ENCODE measurements at places on chromosomes 4 and X.

DNA sequence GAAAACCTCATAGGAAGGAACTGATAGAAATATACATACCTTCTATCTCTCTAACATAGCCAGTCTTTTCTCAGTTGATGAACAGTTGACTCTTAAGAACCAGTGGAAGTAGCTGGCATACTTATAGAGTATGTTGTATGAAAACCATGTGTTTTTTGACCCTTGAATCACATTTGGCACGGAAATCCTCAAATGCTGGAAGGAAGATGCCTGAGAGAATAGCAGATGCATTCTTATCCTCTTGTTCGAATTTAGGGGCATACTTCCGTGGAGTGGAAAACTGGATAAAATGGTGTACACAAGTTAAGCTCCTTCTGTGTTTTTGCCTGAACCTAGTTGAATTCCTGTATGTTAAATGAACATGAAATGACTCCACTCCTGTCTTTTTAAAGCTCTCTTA, 145.5 kb downstream of the PCDH7 start:
- DNase-seq, result no peak

- no peak for DNase-seq
Measured at GRCh38 chr4:29770627-29771026, 949.5 kb upstream of the PCDH7 start.

GRCh38 chrX:151174581-151175282, 1.7 kb upstream of the GPR50 start:
- no peak for DNase-seq

DNA sequence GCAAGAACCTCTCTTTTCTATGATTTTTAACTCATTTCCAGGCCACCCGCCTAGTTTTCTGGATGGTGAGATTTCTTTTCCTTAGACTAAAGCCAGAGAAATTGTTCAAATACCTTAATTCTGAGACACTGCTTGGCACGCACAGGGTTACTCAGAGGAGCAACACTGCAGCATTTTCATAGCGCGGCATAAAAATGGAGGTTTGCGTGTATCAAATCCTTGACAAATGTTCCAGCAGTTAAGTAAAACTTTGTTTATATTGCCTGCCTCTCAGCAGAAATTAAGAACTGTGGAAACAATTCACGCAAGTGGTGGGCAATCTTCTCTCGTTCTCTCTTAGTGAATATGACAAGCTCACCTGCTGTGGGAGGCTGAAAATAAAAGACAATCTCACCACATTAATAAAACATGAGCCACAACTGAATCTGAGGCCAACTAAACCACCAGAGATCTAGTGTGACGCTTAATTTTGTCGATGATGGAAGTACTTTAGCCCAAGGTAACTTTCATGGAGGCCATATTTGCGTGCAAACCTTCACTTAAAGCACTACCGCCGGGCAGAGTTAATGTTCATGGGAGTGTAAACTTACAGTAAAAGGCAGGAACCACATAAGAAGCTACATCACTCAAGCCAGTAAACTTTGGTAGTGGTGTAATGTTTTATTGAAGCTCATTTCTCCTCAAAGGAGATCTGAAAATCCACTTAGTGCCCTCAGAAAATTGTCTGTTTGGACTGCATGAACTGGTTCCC, 894.8 kb upstream of the EPHA5 start:
- peak; percentile 35 for DNase-seq

- no peak for DNase-seq
Measured at GRCh38 chrX:135649029-135649428, 64.4 kb upstream of the CT45A1 start.

DNA sequence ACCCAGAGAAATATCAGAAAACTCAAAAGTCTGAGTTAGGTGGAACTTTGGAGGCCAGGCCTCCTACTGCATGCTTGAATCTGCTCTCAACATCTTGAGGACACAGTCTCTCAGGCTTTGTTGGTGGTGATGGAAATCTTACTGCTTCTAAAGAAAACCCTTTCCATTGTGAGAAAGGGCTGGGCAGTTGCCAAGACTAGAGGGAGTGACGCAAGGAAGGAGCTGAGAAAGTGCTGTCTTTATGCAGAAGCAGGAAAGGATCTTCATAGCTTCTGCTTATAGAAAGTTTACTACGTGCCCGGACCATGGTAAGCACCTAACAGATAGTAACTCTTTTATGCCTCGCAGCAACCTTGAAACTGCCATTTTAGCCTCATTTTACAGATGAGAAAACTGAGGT, 2.4 kb upstream of the CRMP1 start:
- DNase-seq, result no peak

DNA sequence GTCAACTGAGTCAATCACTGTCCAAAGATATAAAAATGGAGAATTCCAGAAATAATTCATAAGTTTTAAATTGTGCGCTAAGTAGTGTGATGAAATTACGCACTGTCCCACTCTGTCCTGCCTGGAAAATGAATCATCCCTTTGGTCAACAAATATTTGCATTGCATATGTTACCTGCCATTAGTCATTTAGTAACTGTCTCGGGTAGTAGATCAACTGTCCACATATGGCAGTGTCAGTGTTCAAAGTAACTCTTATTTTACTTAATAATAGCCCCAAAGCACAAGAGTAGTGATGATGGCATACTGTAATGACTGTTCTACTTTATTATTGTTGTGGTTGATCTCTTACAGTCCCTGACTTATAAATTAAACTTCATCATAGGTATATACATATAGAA, 3.4 kb downstream of the YTHDC1 start:
- no peak for DNase-seq

DNA sequence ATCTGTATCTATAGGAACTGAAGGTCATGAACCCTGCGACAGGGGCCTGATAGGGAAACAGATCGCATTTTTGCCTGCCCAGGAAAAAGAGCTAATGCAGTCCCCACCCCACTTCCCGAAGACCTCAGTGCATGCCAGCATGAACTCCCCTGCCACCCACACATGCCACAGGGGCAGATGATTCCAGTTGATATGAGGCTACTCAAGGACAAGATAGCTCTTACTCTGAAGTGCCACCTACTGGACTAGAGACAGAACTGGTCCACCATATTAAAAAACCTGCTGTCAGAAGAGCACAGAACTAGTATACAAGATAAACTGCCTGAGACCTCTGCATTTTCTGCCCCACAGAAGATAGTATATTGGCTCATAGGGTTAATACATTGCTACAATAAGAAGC, 68.0 kb downstream of the YIPF7 start:
- no peak for DNase-seq

DNA sequence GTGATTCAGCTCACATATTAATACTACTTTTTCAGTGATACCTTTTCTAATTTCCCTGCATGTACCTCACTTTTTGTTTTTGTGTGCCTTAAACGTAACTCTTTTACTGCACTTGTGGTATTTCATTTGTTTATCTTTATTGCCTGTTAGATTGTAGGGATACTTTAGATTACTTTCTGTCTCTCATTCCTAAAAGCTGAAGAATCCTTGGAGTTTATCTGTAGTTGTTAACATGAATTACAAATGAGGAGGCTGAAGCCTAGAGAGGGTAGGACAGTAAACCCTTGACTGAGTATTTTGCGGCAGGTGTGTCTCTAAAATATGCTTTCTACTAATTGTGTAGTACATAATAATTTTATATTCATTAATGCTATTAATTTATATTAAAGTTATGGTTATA, 34.9 kb downstream of the BMP2K start:
- DNase-seq, result no peak

DNA sequence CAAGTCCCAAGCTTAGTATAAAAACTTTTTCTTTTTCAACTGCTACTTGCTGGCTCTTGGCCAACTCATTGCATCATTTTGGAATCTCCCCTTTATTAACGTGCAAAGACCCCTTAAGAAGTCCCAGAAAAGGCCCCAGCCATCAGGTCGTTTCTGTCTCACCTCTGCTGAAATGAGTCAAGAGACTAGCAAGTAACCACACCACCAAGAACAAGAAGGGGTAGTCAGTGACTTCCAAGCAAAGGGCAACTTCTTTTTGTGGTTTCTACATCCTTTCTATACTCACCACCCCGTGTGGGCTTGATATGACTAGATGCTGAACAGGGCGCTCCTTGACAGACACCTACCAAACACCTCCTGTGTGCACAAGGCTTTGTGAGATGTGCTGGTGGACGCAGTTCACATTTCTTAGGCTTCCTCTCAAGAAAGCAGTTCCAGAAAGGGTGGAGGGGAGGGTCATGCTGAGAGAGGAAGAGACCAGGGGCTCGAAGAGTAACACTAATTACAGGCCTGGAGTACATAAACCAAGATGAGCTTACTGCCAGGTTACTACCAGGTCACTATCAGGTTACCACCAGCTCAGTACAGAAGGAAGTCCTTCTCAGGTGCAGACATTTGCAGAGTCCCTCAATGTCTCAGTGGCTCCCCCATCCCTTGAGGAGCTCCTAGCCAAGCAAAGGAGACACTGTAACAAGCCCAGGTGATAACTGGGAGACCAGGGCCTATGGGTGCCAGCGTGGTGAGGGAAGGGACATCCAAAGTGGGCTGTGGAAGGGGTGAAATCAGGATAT, 19.3 kb downstream of the JAKMIP1 start:
- DNase-seq, result no peak

DNA sequence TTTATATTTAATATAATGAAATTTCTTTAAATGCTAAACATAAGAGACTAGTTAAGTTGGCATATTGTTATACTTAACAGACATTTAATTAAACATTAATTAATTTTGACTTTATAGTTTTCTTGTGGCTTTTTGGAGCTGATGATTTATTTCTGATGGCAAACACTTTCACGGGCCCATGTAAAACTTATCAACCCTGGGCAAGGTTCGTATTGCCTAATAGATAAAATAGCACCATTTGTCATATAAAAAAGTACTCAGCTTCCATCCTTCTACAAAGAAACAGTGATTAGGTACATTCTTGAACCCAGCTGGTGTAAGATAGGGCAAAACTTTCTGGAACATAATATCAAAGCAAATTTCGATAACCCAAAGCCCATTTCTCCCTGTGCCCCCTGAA, 63.2 kb downstream of the PAK3 start:
- no peak for DNase-seq

DNA sequence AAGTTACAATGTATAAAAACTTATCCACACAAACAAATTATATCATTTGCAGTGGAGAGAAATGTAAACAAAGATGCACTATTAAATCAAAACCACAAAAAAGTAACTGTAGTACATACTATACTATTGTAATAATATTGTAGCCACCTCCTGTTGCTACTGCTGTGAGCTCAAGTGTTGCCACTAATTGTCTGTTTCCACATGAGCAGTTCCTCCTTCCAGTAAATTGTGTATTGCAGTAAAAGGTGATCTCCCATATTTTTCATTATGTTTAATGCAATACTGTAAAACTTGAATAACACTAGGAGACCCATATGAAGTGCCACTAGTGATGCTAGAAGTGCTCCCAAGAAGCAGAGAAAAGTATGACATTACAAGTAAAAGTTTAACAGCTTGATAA, 11.7 kb downstream of the LIN54 start:
- DNase-seq, result no peak

- DNase-seq, result no peak
Measured at GRCh38 chrX:15530318-15530717, 29.7 kb downstream of the BMX start.

GRCh38 chr4:140717313-140717712, 38.9 kb downstream of the TBC1D9 start:
- DNase-seq, result no peak

- no peak for DNase-seq
Measured at GRCh38 chrX:150361777-150362351, 1.3 kb upstream of the MAMLD1 start.

- no peak for DNase-seq
Measured at GRCh38 chr4:57404483-57404882, 294.3 kb upstream of the IGFBP7 start.

DNA sequence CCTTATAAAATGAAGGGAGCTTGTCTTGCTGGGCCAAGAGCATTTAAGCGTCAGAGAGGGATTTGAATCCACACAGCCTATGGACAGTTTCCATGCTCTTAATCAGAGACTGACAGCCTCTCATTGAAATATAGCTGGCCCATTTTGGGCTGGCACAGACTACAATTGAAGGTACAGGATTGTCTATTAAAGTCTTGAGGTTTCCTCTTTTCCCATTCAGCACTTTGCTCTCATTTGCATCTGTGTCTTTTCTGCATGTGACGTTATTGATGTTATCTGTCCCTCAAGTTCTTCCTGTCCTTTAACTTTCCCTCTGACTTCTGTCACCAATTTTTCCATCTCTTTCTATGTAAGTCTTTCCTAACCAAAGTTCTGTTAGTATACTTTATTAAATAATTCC, 133.3 kb upstream of the SFRP2 start:
- no peak for DNase-seq

DNA sequence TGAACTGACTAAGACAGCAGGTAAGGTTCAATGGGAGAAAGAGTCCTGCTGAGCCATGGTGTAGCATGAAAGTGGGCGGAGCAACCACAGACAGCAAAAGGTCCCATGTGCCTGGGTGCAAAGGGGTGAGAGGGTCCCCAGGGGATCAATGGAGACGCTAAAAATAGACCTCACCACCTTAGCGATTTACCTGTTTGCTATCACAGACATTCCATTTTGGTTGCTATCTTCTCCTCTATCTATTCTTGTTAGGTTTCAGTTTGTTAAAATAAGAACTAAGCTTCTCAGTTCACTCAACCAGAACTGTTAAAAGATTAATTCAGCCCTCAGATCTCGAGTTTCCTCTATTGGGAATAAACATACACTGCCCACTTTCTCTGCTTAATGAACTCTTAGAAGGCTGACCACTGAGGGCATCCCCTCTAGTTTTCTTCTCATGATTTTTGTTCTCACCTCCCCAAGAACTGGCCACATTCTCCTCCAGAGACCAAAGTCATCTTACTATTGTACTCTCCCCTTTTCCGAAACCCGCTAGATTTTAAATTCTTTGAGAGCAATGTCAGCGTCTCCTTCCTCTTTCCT, 136.7 kb downstream of the PARM1 start:
- no peak for DNase-seq

All from T1000 (cell line).